ENCODE measurements at places on chromosomes 12 and 14.

- DNase-seq = no peak
These were observed 67.7 kb upstream of the DCN start for GRCh38 chr12:91250273-91250665.

DNA sequence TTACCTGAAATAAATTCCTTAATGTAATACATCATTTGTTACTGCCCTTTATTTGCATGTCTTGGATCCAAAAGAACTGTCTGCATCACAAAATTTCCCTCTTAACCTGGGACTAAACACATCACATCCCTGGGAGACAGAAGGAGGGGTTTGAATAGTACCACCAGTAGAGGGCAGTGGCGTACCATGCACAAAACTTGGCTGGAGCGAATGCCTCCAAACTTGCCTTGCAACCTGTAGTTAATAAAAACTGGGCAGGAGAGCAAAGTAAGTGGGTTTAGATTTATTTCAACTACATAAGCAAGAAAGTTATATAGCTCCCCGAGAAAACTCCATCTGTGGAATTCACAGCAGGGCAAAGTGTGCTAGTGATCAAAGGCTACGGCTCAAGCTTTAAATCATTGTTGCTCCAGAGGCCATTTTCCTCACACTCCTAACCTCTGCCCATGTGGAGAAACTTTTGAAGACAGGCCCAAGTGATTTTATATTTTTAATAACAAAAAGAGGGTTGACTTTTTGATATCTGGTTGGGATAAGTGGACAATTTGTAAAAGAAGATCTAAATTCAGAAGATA, 1176.7 kb upstream of the SEL1L start:
- DNase-seq = peak; percentile 52

DNA sequence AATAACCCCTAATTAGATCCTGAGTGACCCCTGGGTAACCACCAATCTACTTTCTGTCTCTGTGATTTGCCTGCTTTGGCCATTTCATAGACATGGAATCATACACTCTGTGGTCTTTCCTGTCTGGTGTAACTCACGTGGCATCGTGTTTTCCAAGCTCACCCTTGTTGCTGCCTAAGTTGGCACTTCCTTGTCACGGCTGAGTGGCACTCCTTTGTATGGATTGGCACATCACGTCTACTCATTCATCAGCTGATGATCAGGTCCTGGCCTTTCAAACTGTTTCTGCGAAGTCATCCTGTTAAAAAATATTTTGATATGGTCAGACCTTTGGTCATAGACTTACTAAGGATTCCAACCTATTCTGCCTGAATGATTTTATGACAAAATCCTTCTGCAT, 87.7 kb downstream of the GLT1D1 start:
- no peak for DNase-seq

GRCh38 chr12:130944878-130945277, 8.8 kb upstream of the ADGRD1 start:
- no peak for DNase-seq

DNA sequence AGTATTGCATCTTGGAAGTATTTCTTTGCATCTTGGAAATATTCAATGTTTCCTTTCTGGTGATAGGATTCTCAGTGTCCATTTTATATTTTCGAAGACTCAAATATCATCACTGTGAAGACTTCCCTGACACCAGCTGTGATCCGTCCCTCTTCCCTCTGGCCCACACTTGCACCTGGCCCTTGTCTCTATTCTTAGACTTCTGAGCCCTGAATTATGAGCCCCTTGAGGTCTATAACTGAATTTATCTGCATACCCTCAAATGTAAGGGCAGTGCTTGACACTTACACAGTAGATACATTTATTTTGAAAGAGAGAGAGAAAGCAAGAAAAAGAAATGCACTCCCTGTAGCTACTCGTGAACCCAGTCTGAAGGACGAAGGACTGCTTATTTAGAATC, 376.7 kb downstream of the ZFP36L1 start:
- DNase-seq = no peak

- no peak for DNase-seq
These were observed 16.9 kb downstream of the ETV6 start for GRCh38 chr12:11666131-11667050.

GRCh38 chr12:58907391-58907790, 12.9 kb downstream of the LRIG3 start:
- DNase-seq = no peak

GRCh38 chr14:93987376-93987775, 9.7 kb upstream of the CCDC197 start:
- DNase-seq = no peak

- no peak for DNase-seq
These were observed 66.7 kb downstream of the AACS start for GRCh38 chr12:125131958-125132357.

GRCh38 chr12:53965281-53966084, 7.4 kb upstream of the HOXC11 start:
- no peak for DNase-seq

DNA sequence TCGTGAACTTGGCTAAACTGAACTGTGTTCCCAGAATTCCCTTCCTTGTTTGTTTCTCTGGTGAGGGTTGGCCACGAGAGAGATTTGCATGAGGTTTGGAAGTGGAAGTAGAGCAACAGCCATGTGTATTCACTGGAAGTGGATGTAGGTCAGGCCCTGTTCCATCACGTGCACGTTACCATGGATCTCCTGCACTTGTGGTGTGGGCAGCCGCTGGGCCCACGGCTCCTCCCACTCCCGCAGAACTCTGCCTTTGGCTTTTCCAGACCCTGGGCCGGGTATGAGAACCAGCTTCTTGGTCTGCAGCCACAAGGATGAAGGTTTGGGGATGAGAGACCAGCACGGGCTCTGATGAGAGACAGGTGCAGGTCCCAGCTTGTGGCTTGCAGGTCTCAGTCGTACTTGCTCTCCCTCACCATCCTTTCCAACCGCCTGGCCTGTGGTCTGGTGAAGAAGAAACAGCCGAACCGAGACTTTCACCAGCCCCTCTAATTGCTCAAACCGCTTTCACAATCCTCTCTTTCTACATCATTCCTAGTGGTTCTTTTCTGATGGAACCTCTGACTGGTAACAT, 94.9 kb downstream of the DUSP16 start:
- DNase-seq = no peak

- no peak for DNase-seq
These were observed 256.2 kb upstream of the LRFN5 start for GRCh38 chr14:41350476-41350875.

- no peak for DNase-seq
These were observed 181.2 kb downstream of the PRKCH start for GRCh38 chr14:61502459-61503093.

GRCh38 chr12:112852127-112852526, 54.6 kb upstream of the OAS1 start:
- DNase-seq = no peak

- DNase-seq = no peak
These were observed at the start of gene PRKD1 for GRCh38 chr14:29927376-29928116. Gene PRKD1, minus strand, starts transcription at chr14:29927847.

GRCh38 chr12:95548056-95548538, 3.2 kb downstream of the USP44 start:
- DNase-seq = no peak

- no peak for DNase-seq
These were observed 10.6 kb downstream of the HHIPL1 start for GRCh38 chr14:99655521-99655920.

GRCh38 chr12:104213952-104214351, 1.6 kb upstream of the TXNRD1 start:
- no peak for DNase-seq

DNA sequence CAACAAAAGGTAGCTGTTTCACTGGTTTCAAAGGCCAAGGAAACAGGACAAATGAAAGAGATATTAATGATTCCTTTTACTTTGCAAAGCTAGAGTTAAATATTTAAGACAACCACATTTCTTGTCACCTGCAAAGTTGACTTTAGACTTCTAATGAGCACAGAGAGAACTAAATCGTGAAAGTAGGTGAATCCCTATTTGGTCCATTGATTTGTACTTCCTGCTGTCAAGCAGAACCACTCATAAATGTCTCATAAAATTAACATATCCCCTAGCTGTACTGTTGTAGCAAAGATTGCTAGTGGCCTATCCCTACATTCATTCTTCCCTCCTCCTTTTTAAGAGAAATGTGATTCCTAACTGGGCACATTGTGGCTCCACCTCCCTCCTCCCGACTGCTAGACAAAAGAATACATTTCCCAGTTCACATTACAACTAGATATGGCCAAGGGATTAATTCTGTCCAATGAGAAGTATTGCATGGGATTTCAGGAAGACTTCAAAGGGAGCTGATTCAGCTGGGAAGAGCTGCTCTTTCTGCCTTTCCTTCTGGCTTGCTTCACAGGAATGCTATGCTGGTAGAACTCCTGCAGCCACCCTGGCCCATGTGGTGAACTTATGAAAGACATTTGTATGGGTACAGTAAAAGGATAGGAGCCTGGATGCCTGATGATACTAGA, 227.5 kb upstream of the ABCD2 start:
- no peak for DNase-seq

GRCh38 chr12:22986997-22987396, 362.0 kb downstream of the ETNK1 start:
- no peak for DNase-seq

DNA sequence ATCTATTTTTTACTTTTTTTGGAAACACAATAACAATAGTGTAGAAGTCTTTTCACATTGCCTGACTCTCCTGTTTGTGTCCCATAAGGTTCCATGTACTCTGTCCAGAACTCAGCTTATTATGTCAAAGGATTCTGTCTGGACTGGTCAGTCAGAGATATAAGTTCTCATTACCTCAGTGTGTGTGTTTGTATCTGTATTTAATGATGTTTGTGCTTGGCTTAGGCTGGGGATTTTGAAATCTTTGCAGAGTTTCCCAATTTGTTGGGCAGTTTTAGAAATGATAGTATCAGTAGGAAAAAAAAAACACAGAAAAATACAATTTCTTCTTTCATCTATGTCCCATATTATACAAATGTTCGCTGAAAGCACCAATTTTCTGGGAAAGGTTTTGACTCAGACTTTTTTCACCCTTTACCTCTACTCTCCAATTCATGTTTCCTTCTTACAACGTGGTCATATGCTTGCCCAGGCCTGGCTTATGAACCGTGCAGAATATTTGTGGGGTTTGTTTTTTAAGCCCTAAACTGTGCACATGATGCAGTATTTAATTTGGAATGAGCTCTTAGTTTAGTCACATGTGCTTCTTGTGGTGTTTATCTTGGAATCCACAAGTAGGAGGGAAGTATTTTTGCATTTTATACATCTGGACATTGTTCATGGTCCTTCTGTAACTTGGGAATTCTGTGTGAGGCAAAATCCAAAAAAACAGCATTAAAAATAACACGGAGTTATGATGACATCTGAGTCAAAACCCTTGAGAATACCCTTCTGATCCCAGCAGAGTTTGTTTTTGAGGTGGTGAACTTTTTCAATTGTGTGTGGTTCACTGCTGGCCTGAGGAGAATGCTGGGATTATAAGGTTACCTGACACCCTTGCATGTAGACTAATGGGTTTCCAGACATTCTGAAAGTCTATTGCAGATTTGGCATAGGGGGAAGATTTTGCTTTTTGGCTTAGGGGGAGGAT, 121.2 kb downstream of the RAD51B start:
- no peak for DNase-seq

DNA sequence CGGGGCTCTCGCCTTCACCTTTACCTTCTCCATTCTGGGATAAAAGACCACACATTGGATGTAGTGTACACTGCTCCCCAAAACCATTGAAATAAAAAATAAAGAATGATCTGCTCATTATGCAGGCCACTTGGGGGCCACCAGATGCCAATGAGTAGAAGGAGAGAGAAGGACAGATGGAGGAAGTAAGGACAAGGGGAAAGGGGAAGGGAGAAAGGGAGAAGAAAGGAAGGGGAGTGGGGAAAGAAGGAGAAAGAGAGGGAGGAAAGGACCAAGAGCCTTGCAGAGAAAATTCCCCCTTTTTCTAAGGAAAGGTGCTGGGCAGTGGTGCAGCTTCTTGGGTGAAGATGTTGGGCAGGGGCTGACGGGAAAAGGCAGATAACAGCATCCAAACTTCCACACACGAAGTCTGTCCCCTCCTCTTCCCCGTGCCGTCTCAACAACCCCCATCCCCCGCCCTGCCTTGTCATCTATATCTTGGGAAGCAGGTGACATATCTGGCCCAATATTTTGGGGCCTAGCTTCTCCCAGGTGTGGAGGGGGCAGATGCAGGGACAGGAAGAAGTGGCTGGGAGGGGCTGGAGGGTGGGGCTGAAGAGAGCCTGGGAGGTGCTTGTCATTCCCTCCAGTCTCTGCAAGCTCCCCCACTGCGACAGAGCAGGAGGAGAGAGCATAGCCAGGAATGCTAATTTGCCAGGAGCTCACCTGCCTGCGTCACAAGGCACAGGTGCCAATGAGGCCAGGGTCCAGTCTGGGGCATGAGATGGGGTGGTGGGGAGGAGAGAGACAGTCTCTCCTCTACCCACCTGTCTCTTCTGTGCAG, 107.5 kb downstream of the SINHCAF start:
- DNase-seq = no peak

DNA sequence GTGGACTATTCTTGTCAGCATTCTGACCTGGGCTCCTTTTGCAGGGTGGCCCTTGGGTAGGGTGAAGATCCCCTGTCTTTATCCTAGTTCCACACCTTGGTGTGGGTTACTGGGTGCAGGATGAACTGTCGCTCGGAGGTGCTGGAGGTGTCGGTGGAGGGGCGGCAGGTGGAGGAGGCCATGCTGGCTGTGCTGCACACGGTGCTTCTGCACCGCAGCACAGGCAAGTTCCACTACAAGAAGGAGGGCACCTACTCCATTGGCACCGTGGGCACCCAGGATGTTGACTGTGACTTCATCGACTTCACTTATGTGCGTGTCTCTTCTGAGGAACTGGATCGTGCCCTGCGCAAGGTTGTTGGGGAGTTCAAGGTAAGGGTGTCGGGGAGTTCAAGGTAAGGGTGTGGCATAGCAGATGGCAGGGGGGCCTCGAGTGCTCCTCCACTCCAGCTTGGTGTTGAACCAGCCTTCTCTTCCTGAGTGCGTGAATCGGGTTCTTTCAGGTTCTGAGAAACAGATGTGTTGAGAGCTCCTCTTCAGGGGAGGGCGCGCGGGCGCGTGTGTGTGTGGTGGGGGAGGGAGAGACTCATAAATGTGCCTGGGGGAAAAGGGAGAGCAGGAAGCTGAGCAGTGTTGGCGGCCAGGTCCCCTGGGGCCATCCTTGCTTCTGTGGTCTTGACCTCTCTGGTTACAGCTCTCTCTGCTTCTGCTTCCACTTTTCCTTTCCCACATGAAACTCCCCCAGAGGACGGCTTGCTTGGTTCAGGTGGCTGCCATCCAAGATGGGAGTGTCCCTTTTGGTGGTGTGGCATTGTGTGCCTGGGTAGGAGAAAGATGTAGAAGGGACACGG, 4.0 kb downstream of the ATG101 start:
- no peak for DNase-seq
